Cerebellar nuclear complex (tissue), 1 donor: ENCODE measurements at places on chromosomes 16 and 17.
A peak's percentile ranks its signal among the peaks of the same experiment; 100 is the strongest.

- no peak for DNase-seq
Observed at GRCh38 chr16:85422632-85423550, 190.2 kb upstream of the GSE1 start.

GRCh38 chr17:7591596-7591995 is 1.7 kb upstream of the SOX15 start:
- DNase-seq, result no peak

- no peak for DNase-seq
Observed at GRCh38 chr17:48148029-48148770, 40.6 kb downstream of the SNX11 start.

- no peak for DNase-seq
Observed at GRCh38 chr17:149231-149630, 11.9 kb downstream of the SCGB1C2 start.

DNA sequence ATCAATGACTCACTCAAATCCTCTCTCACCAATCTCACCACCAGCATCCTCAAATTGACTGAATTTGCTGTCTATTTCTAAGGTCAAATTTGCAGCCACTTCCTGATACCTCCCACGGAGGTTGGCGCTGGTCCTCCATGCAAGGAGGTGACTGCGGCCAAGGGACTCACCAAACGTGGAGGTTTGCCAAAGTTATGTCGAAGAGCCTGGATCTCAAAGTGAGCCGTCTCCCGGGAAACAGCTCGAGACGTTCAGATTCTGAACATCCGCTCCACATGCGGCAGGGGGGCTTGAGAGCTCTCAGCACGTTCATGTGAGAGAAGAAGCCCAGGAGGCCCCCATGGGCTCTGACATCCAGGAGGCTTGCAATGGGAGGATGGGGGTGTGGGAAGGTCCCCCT is 22.6 kb downstream of the LGALS3BP start:
- no peak for DNase-seq

GRCh38 chr17:80024206-80024972 is 11.3 kb downstream of the TBC1D16 start:
- no peak for DNase-seq

GRCh38 chr16:87742781-87743490 is 22.9 kb downstream of the KLHDC4 start:
- no peak for DNase-seq

DNA sequence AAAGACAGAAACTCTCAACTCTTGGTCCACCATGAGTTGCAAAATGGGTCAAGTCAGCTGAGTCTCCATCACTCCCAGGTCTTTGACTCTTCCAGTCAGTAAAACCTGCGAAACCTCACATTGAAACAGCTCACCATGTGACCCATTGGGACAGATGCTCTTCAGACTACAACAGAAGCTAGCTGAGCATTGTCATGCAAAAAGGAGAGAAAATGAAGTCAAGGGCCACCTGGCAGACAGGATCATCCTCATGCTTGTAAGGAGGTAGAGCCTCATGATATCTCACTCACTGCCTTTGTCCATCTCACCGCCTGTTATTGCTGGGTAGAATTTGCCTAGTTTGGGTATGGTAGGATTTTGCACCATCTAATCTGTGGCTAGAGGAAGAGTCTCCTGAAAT is 50.2 kb downstream of the MAF start:
- no peak for DNase-seq

- DNase-seq, result no peak
Observed at GRCh38 chr17:21772321-21772720, 80.0 kb downstream of the KCNJ18 start.

- no peak for DNase-seq
Observed at GRCh38 chr17:67434061-67434525, 57.0 kb downstream of the PITPNC1 start.

GRCh38 chr16:67917852-67918236 is 13.8 kb downstream of the CTRL start:
- DNase-seq, result no peak

DNA sequence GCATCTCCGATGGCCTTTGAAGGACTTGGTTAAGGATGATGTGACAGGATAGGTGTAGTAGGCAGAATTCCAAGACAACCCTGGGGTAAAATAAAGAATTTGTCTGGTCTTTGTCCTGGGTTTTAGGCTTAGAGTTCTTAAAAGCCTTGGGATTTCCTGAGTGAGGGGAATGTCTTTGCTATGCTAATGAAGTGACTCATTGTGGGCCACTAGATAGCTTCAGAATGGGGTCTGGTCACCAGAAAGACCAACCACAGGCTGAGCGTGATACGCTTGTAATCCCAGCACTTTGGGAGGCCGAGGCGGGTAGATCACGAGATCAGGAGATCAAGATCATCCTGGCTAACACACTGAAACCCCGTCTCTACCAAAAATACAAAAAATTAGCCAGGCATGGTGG is 182.8 kb upstream of the TOX3 start:
- DNase-seq, result no peak

DNA sequence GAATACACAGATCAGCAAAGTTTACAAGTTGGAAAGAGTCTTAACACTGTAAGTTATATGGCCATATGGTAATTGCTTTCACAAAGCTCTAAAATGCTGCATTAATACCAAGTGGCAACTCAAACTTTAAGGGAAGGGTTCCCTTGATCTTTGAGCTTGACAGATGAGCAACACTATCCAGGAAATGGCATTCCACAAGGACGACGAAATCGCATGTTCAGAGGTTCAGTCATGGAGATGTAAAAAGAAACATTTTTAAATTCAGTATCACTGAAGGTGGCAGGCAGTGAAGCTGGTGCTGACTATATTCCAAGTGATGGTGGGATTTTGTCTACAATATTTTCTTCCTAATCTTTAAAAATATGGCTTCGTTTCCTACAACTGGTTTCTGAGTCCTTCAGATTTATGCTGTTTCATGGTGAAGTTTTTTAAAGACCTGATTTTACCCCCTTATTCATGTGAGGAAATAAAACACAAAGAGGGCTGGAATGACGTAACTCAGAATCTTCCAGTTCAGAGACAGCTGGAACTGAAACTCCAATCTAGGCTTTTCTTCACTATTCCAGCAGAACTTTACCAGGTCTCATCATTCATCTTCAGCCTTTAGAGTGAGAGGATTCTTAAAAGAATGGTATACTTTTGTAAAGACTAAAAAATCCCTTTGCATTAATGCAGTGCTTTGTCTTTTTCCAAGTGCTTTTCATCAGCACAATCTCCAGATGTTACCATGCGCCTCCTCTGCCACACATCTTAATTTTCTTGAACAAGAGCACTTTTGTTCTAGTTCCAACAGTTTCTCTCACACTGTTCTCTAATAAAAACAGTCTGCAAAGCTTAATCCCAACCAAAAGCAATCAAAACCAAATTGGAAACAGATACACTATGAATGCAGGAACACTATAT is 20.2 kb downstream of the CHCT1 start:
- no peak for DNase-seq

DNA sequence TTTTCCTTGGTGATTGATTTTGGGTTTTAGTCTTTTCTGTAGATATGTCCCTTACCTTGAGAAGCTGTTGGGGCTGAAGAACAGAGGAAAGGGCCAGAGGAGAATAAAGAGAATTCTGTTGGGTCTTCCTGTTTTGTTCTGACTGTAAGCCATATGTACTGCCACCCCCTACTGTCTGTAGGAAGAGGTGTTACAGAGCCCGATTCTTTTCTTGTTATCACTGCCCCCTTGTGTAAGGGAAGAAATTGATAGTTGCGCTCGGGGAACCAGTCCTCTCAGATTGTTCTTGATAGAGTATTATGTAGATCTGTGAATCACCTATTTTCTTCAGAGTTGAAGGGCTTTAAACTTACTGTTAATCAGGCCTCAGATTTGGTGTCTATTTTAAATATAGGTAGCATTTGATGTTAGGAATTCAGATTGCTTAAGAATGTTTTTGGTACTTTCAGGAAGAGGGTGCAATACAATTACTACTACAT is 2.4 kb downstream of the TANC2 start:
- DNase-seq, result no peak

DNA sequence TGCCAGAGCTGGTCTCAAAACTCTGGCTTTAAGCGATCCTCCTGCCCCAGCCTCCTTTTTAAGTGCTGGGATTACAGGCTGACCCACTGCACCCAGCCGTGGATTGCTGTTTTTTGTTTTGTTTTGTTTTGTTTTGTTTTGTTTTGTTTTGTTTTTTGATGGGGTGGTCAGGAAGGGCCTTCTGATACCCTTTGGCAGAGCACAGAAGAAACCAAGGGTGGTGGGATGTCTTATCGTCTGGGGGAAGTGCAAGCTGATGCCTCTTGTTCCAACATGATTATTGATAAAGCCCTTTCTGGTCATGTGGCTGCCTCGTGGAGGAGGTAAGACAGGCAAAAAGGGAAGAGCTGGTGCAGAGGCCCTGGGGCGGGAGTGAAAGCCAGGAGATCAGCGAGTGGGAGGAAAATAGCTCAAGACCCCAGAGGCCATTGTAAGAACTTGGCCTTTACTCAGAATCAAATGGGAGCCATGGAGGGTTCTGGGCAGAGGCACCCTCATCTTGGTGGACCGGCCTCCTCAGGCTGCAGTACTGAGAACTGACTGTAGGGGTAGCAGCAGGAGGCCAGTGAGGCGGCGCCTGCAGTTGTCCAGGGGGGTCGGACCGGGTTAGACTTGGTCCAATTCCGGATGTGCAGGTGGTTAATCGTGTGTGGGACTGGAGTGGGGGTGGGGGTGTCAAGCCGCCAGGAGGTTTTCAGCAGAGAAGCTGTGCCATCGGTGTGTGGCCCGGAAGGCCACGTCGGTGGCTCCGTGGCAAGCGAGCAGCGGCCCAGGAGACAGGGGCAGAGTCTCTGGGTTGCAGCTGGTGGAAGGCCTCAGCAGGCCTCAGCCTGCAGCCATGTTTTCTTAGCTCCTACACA is 84.4 kb upstream of the GSE1 start:
- no peak for DNase-seq

DNA sequence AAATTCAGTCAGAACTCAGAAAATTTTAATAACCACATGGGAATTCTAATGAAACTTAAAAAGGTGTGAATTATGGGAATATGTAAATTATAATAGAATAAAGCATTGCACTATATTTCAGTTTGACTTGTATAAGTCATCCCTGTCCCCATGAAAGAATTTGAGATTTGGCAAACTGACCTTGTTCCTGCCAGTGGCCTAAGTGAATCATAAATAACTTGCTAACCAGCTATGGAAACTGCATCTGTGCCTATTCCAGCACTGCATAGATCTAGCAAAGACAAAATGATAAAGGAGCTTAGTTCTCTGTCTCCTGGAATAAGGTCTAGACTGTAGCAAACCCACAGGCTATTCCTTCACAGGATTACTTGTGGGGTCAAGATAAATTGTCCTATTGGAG is 106.8 kb upstream of the NOG start:
- no peak for DNase-seq

DNA sequence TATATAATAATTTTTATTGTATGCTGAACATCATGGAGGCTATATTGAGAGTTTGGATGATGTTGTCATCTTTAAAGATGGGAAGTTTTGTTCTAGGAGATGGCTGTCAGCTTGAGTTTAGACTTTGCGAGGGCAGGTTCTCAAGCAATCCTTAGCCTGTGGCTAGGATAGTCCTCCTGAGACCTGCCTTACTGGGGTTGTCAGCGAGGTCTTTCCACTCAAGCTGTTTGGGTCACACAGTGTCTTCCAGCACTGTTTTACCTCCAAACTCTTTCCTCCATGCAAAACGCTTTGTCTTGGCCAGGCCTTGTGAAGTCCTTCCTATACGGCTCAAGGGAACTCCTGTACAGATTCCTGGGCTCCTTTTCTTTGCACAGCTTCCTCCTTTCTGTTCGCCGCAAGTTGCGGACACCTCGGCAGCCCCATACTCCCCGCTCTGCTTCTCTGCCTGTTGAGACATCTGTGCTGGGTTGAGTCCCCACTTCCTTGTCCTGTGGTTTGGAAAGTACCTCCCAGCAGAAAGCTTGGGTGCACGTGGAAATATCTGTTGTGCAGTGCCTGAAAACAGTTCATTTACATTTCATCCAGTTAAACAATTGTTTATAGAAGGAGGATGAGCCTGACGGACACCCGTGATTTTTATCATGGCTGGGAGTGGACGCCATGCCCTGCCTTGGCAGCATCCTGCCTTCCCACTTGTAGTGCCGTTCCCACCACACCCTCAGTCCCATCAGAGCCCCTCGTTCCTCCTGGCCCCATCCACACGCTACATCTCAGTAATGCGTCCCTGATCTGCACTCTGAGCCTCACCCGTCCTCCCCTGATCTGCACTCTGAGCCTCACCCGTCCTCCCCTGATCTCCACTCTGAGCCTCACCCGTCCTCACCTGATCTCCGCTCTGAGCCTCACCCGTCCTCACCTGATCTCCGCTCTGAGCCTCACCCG is 55.0 kb upstream of the CBFA2T3 start:
- no peak for DNase-seq

DNA sequence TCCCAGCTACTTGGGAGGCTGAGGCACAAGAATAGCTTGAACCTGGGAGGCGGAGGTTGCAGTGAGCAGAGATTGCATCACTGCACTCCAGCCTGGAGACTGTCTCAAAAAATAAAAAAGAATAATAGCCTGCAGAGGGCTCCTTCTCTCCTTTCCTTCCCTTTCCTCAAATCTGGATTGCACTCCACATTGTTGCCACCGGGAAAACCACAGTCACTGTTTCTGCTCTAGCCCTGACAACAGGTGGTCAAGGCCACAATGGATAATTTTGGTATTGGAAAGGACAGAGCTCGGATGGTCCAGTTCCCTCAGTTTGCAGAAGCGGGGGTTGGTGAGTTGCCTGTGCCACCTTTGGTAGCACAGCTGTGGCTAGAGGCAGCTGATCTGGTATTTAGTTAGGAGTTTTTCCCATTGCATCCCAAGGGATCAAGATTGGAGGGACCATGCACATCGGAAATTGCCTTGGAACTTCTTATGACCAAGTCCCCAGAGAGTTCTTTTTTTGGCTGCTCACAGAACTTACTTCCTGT is 44.7 kb upstream of the PRSS54 start:
- DNase-seq, result peak; percentile 10

DNA sequence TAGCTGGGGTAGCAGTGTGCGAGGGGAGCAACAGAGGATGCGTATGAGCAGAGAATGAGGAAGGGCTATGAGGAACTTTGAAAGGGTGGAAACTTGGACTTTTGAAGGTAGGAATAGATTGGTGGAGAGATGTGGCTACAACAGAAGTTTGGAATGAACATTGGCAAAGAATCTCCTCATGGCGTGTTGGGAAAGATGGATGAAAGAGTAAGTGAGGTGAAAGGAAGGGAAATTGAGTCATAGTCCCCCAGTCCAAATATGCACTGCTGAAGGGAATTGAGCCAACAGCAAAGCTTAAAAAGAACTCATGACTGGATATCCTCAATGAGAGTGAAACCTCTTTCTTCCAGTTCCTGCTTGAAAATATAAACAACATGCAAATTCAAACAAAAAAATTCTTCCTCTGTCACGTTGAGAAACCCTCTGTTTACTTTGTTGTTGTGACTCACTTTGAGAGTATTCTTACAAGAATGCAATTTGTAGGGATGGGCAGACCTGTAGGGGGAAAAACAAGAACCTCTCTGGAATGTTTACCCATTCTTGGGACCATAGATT is 313.2 kb upstream of the KCNJ16 start:
- no peak for DNase-seq

DNA sequence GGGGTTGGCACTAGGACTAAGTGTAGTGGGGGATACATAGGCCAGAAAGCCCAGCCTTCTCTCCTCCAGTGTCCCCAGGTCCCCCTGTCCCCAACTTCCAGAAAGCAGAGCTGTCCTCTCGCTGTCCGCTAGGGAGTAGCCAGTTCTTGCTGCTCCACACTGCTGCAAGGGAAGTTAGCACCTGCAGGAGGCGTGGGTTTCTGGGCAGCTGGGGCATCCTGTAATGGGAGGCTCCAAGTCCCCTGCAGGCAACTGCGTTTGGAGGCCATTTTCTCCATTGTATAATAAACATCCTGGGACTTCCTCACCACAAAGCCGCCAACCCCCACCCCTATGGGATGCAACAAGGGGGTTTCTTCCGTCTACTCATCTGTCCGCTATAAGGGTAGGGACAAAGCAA is 1.7 kb downstream of the RPRML start:
- DNase-seq, result peak; percentile 38

- DNase-seq, result no peak
Observed at GRCh38 chr16:12300490-12300889, 324.0 kb downstream of the SNX29 start.
